ENCODE measurements at places on chromosomes 3 and 15.
A peak's percentile ranks its signal among the peaks of the same experiment; 100 is the strongest.

- peak; percentile 83 for ATAC-seq
Observed at GRCh38 chr15:79635897-79636561, 203.9 kb downstream of the MINAR1 start.

DNA sequence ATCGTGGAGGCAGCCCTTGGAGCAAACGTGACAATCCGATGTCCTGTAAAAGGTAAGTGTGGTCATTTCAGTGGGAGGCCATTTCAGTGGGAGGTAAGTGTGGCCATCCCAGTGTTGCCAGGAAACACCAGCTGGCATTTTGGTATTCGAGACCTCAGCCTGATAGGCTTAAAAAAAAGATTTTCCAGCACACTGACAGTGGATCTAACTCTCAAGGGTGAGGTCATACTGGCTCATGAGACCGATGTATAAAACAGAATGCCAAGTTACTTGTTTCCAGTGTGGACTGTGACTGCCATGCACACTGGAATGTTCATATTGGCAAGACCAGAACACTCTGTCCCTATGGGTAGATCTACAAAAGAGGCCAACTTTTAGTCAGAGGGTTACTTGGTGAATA is 244.4 kb upstream of the GOLGA6L4 start:
- ATAC-seq = no peak

GRCh38 chr3:51860703-51861665 is at the start of gene IQCF2:
TSS of gene IQCF2 (plus strand) at chr3:51861615. CDS start at chr3:51861667, 52 bp downstream.
- no peak for ATAC-seq

- ATAC-seq = no peak
Observed at GRCh38 chr3:42288385-42288784, 22.4 kb upstream of the CCK start.

DNA sequence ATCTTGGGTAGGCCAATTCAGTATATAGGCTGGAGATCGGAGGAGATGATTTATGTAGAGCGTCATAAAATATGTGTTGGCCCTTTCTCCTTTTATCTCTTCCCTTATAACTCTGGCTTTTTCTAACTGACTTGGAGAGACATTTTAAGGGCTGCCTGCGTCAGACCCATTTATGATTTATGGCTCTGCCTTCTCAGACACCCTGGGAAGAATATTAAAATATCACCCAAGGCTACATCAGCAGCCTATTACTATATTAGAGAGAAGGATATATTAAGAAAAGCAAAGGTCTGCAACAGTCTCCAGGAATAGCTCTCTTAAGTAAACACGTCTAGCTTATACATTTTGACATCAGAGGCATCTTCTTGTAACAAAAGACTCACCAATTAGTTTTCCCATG is 179.4 kb downstream of the SV2B start:
- no peak for ATAC-seq

DNA sequence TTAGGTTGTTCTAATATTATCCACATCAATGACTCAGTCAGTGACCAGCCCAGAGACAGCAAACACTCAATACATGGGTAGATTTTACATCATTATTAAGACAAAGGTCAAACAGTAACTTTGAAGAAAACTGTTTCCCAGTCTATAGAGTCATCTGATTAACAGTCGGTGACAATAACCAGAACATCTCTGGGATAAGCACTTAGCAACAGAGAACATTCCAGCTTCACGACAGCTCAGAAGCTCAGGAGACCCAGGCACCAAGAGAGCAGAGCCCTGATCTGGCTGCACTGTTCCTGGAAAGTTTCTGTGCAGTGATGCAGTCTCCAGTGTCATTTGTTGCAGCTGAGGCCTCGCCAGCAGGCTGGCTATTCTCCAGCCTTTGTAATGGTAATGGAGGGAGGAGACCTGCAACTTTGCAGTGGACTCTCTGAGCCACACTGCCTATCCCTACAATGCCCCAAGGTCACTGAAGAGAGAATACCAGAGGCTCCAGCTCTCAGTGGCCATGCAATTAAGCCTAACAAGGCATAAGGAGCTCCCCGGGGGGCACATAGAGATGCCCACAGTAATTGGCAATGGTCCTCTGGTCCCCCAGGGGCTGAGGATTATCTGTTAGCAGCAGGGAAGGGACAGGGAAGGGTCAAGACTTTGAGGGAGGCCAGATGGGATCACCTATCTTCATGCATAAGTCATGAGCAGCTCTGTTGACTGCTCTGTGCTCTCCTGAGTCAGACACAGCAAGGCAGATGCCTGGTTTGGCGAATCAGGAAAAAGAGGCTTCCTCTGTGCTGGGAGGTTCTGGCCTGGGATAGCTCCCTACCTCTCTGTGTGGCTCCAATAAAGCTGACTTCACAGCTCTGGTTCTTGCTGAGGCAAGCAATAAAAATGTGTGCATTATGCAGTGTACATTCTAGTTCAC is 163.6 kb downstream of the CTNNB1 start:
- ATAC-seq = peak; percentile 92

DNA sequence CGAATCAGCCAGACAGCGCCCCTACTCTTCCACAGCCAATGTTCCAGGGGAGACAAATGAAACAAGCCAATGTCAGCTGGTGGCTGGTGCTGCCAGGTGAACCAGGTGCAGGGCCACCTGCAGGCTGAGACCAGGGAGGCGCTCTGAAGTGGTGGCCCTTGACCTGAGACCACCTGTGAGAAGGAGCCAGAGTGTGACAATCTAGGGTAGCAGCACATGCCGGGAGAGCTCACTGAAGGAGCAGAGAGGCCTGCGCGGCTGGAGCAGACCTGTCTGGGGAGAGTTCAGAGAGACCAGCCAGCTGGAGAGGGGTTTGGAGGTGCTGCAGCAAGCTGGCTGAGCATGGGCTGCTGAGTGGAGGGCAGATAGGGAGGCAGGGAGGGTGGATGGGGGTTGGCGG is 693 bp upstream of the STAB1 start:
- no peak for ATAC-seq

DNA sequence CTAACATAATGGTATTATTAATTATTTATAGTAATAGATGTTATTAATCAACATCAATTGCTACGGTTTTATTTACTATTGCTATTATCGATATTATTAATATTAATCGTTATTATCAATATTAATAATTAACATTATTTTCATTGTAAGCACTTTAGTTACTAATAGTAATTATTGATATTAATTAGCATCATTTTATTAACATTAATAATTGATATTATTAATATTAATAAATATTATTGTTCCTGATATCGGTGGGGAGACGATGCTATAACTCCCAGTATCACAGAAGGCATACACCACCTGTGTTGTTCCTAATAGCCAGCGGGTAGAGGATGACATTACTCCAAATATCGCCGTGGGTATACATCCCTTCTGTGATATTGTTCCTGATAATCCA is 335.5 kb downstream of the MEX3B start:
- ATAC-seq = no peak

DNA sequence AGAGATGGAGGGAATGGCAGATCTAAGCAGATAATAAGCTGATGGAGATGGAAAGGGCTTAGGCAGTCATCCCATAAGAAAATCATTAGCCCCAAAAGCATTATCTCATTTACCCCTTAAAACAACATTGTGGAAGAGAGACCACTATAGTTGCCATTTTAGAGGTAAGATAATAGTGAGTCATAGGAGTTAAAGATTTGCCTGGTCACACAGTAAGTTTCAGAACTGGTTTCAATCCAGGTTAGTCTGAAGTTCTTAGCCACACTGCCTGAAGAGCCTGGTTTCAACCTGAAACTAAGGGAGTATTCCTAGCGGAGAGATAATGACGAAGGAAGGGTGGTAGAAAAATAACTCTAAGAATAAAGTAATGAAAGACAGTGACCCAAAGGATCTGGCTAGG is 13.0 kb upstream of the UBR1 start:
- no peak for ATAC-seq

DNA sequence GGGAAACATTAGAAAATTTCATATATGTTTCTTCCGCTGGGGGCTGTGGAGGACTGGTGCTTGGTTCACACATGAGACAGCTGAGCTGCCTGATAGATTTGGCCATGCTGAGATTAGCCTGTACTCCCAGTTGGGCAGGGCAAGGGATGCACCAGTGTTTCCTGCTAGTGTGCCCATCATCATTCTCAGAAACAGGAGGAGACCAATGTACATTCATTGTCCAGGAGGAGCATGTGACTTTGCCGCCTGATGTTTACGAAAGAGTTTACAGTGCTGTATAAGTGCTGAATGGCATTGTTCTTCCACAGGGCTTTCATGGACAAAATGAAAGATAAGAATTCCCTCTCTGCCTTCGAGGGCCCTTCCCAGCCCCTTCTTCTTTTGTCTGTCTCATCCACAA is 311.1 kb upstream of the THBS1 start:
- no peak for ATAC-seq

DNA sequence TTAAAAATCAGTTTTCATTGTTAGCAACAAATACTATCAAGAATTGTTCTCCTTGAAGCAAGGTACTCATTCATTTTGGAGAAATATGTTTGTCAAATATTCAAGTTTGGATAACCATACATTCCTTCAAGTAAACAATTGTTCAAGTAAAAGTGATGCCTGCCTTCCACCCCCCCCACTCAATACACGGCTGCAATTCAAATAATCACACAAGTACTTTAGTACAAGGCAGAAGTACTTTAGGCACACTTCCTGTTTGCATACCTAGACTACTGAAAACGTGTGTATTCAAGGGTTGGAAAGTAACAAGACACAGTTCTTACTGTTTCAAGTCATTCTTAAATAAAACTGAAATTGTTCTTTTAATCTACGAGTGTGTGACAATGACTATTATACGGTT is 45.4 kb downstream of the TJP1 start:
- ATAC-seq = no peak

DNA sequence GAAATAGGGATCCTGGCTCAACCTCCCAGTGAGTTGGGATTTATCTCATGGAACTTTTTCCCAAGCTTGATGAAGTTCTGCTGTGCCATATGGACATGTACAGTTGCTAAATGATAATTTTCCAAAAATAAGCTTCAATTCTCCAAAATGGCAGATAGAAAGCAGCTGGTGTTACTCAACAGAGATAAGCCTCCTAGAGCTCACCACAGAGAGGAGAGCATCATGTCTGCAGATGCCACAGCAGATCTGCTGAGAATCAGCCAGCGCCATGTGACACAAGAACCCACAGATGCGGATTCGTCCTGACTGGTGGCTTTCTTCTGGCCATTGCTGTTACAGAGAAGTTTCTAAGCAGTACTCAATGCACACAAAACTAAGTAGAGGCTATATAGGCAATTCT is 50.6 kb downstream of the AGTR1 start:
- ATAC-seq = no peak

DNA sequence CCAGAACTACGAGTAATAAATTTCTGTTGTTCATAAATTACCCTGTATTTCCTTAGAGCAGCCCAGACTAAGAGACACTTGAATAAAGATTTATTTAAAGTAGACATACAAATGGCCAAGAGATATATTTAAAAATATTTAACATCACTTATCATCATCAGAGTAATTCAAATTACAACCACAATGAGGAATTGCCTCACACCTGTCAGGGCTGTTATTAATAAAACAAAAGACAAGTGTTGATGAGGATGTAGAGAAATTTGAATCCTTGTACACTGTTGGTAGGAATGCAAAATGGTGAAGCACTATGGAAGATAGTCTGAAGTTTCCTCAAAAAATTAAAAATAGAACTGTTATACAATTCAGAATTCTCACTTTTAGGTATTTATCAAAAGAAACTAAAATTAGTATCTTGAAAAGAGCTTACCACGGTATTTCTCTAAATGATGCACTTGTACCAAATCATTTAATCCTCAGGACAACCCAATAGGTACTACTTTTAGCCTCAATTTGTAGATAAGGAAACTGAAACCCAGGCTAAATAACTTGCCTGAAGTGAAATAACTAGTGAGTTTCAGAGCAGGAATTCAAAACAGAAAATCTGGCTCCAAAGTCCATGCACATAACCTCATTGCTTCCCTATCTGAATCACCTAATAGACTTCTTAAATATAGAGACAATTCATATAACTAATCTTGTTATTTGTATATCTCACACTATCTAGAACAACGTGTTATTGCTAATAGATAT is 69.4 kb downstream of the ZBTB20 start:
- ATAC-seq = no peak

DNA sequence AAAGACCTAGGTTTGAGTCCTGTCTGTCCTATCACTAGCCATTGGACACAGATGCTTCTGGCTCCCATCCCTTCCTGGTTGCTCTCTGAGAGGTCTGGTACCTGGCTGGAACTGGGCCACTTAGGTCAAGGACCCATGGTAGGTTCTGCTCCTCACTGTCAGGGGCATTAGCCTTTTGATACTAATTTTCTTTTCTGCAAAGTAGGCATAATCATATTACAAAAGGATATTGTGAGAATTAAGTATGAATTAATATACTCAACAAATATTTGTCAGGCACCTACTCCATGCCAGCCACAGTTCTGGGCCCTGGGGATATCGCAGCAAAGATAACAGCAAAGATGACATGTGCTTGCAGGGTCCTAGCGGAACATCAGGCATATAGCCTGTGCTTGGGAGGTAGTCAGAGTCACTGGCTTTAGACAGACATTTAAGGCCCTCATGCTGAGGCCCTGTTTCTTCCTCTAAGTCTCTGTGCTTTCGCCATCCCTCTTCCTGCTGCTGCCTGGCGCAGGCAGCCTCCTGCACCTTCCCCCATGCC is 25.6 kb upstream of the LCTL start:
- no peak for ATAC-seq

DNA sequence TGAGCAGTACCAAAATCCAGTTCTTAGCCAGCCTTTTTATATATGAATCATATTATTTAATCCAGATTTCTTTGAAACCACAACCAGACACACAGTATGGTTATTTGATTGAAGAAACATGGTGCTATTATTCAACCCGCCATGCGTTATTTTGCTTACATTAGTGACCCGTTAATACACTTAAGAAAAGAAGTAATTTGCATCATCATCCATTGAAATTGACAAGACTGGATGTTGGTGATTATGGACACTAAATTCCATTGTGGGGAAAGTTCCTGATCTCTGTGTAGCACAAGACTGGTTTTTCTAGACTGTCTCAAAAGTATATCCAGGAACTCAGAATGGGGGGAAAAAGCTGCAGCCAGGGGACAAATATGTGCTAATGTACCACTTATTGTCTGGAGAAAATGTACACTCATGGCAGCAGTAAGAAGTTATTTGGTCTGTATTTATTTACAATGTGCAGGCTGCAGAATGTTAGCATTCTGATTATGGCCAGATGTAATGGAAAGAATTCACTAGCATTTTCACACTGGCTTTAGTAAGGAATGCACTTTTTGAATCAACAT is 80.3 kb downstream of the FILIP1L start:
- ATAC-seq = peak; percentile 17

DNA sequence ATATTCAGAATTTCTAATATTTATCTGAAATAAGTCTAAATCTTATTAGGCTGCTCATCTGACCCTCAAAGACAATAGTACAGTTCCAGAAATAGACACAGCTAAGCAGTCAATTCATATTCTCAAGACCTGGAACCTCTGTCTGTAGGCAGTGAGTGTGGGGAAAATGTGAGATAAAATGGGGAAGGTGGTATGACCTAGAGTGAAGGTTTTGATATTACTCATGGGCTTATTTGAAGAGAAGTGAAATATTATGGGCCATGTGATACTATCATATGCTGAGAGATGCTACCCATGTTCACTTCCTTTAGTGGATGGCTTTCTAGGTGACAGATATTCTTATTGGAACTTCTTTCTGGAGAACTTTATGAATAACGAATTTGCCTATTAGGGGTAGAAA is 33.5 kb downstream of the TGFBR2 start:
- ATAC-seq = no peak

GRCh38 chr3:177751770-177752169 is 554.5 kb upstream of the TBL1XR1 start:
- no peak for ATAC-seq
